ENCODE measurements at places on chromosomes 6 and 20. TPM values are rescaled to one million over a fixed set of nuclear protein-coding genes. Genes with fewer than 3 reads are reported as not detected.

MOCS1 gene
- 19.7 TPM for total RNA-seq

RTN4IP1 gene
- total RNA-seq: 19.5 TPM

OVOL2 gene
- 11.4 TPM for total RNA-seq

CLPSL1 gene
- not detected for total RNA-seq

KHDC1L gene
- total RNA-seq: not detected

DDO gene
- total RNA-seq: not detected

SNRPB gene
- total RNA-seq: 507 TPM

- peaks cover 18% of the 10 kb centered on the region for H3K4me1 ChIP-seq
- H3K27ac ChIP-seq: no peak overlapping the region
- no peak for DNase-seq
- H3K36me3 ChIP-seq: no peaks in the 10 kb centered on the region
- H3K27me3 ChIP-seq: no peaks in the 10 kb centered on the region
These were observed 19.6 kb downstream of the RTN4IP1 start for GRCh38 chr6:106609699-106610098.

GRCh38 chr6:127635091-127635490, 58.1 kb downstream of the C6orf58 start:
- DNase-seq: no peak
- no peak overlapping the region for H3K27ac ChIP-seq
- no peak overlapping the region for H3K4me3 ChIP-seq
- no peaks in the 10 kb centered on the region for H3K27me3 ChIP-seq
- no peaks in the 10 kb centered on the region for H3K36me3 ChIP-seq
- no peaks in the 10 kb centered on the region for H3K4me1 ChIP-seq

DNA sequence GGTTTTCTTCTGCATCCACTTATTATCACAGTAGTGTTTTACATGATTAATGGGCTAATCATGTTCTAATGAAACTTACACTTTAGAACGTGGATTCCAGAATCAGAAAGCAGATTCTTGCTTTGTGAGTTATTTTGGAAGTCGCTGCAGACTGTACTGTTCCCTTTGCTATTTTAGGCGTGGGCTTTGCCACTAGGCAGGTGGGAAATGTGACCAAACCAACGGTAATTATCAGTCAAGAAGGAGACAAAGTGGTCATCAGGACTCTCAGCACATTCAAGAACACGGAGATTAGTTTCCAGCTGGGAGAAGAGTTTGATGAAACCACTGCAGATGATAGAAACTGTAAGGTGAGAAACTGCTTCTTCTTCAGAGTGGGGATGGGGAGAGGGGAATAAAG, 598 bp downstream of the FABP7 start:
- H3K4me1 ChIP-seq: peaks cover 8% of the 10 kb centered on the region
- no peaks in the 10 kb centered on the region for H3K36me3 ChIP-seq
- H3K27ac ChIP-seq: no peak overlapping the region
- no peaks in the 10 kb centered on the region for H3K27me3 ChIP-seq
- H3K4me3 ChIP-seq: no peak overlapping the region

- DNase-seq: no peak
- H3K4me1 ChIP-seq: no peaks in the 10 kb centered on the region
- no peaks in the 10 kb centered on the region for H3K36me3 ChIP-seq
These were observed 49.7 kb upstream of the TSHZ2 start for GRCh38 chr20:52922436-52922835.

DNA sequence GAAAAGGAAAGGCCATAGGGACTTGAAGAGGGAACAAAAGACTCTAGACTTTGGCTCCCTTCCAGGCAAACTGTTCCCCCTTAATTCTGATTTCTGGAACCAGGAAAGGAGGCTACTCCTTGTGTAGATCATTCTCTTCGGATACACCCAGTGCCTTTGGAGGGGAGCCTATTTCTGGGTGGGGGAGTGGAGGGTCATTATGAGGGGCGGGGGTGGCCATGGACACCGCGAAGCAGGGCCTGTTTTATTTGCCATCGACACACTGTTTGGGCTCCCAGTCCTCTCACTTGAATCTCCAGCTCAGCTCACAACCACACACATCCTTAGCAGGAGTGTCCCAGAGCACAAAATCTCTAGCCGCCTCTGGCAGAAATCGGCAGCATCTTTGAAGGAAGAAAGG, 132.3 kb downstream of the PXDC1 start:
- H3K36me3 ChIP-seq: no peaks in the 10 kb centered on the region
- no peaks in the 10 kb centered on the region for H3K4me1 ChIP-seq
- no peaks in the 10 kb centered on the region for H3K27me3 ChIP-seq

- H3K27ac ChIP-seq: peak overlapping the region; percentile 34
- no peaks in the 10 kb centered on the region for H3K27me3 ChIP-seq
- no peak overlapping the region for H3K4me3 ChIP-seq
- H3K4me1 ChIP-seq: peaks cover 36% of the 10 kb centered on the region
These were observed 104.1 kb downstream of the TCP11 start for GRCh38 chr6:35036828-35037663.

- no peak for DNase-seq
- H3K4me3 ChIP-seq: no peak overlapping the region
- H3K27me3 ChIP-seq: no peaks in the 10 kb centered on the region
- no peaks in the 10 kb centered on the region for H3K4me1 ChIP-seq
These were observed 346.9 kb upstream of the JAG1 start for GRCh38 chr20:11020712-11021111.

GRCh38 chr6:36616893-36617521, 22.8 kb downstream of the SRSF3 start:
- H3K27ac ChIP-seq: no peak overlapping the region
- DNase-seq: no peak
- peaks cover 2% of the 10 kb centered on the region for H3K4me1 ChIP-seq
- no peaks in the 10 kb centered on the region for H3K27me3 ChIP-seq
- no peak overlapping the region for H3K4me3 ChIP-seq
- peaks cover 5% of the 10 kb centered on the region for H3K36me3 ChIP-seq

GRCh38 chr6:119334535-119335264, 14.9 kb downstream of the MAN1A1 start:
- H3K27me3 ChIP-seq: no peaks in the 10 kb centered on the region
- DNase-seq: no peak
- no peak overlapping the region for H3K27ac ChIP-seq
- H3K4me3 ChIP-seq: no peak overlapping the region

GRCh38 chr20:5806457-5807263, 56.5 kb downstream of the SHLD1 start:
- peaks cover 10% of the 10 kb centered on the region for H3K4me1 ChIP-seq
- no peaks in the 10 kb centered on the region for H3K36me3 ChIP-seq
- H3K4me3 ChIP-seq: no peak overlapping the region
- H3K27me3 ChIP-seq: no peaks in the 10 kb centered on the region
- H3K27ac ChIP-seq: no peak overlapping the region

DNA sequence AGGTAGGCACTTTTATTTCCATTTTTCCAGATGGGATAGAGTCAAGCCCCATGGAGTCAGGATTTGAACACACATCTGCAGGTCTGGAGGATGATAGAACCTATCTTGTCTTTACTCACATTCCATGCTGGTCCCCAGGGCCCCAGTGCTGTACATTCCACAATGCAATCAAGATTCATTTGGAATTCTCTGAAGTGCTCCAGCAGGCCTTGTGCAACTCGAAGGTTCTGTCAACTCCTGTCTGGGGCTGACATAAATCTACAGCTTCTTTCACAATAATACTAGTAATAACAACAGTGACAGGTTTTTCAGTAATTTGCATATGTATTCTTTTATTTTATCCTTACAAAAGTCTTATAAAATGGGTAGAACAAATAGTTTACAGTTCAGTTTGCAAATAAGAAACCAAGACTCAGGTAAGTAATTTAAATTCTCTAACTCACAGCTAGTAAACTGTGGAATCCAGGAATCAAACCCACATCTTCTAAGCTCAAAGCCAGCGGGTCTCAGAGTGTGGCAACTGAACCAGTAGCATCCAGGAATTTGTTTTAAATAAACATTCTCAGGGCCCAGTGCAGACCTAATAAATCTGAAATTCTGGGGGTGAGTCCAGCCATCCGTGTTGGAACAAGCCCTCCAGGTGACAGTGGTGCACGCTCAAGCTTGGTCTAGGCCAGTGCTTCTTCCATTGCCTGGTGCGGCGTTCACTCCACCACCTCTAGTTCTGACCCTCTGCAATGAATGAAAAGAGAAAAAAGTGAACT, 137.0 kb upstream of the TNFAIP3 start:
- H3K36me3 ChIP-seq: no peaks in the 10 kb centered on the region
- no peaks in the 10 kb centered on the region for H3K4me1 ChIP-seq
- no peak for DNase-seq
- no peaks in the 10 kb centered on the region for H3K27me3 ChIP-seq
- H3K4me3 ChIP-seq: no peak overlapping the region
- no peak overlapping the region for H3K27ac ChIP-seq

GRCh38 chr6:156826290-156826955, 49.2 kb downstream of the ARID1B start:
- peaks cover 19% of the 10 kb centered on the region for H3K36me3 ChIP-seq
- no peak for DNase-seq
- no peak overlapping the region for H3K4me3 ChIP-seq
- H3K27me3 ChIP-seq: no peaks in the 10 kb centered on the region
- 0 out of 2 replicates have a peak overlapping the region, but pooled peaks have one; percentile 31 for H3K27ac ChIP-seq

- H3K27me3 ChIP-seq: no peaks in the 10 kb centered on the region
- no peak overlapping the region for H3K4me3 ChIP-seq
- no peaks in the 10 kb centered on the region for H3K4me1 ChIP-seq
- no peak overlapping the region for H3K27ac ChIP-seq
- H3K36me3 ChIP-seq: no peaks in the 10 kb centered on the region
- no peak for DNase-seq
These were observed 50.0 kb downstream of the RTN4IP1 start for GRCh38 chr6:106579281-106579680.

- no peak overlapping the region for H3K27ac ChIP-seq
- H3K27me3 ChIP-seq: peaks cover 10% of the 10 kb centered on the region
- no peaks in the 10 kb centered on the region for H3K4me1 ChIP-seq
- no peak overlapping the region for H3K4me3 ChIP-seq
- no peak for DNase-seq
These were observed 182.3 kb upstream of the UST start for GRCh38 chr6:148564494-148565035.

DNA sequence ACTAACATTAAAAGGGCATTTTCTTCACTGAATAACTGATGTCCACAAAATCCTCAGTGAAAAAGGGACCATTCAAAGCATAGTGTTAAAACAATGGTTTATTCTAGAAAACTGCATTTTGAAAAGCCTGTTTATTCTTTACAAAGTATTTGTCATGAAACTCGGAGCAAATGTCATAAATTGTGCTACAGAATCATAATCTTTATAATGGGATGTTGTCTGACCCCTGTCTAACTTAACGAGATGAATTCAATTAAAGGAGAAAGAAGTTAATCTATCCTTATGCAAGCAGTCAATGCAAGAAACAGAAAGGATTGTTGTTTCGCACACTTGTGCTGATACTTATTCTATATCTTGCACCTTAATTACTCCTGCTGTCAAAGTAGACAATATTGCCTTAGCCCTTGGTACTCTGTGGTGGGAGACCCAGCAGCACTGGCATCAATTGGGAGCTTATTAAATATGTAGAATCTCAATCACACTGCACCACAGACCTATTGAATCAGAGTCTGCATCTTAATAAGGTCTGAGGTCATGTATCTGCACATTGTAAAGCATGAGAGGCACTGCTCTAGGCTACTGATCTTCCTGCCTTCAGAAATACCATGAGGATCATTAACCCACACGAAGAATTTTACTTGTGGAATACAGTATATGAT, 708.3 kb downstream of the HDGFL1 start:
- H3K4me3 ChIP-seq: no peak overlapping the region
- no peaks in the 10 kb centered on the region for H3K4me1 ChIP-seq
- H3K27ac ChIP-seq: no peak overlapping the region
- no peak for DNase-seq
- no peaks in the 10 kb centered on the region for H3K36me3 ChIP-seq

Measured in H1 (cell line).